Occipital lobe (tissue), 3 donors: ENCODE measurements at places on chromosomes 7 and 10.
A peak's percentile ranks its signal among the peaks of the same experiment; 100 is the strongest.

GRCh38 chr10:129784291-129784690 is 179.8 kb downstream of the EBF3 start:
- DNase-seq, result no peak

- no peak for DNase-seq
Observed at GRCh38 chr7:151886783-151887182, 9.9 kb upstream of the PRKAG2 start.

GRCh38 chr10:49350846-49351532 is 44.9 kb downstream of the DRGX start:
- no peak for DNase-seq

GRCh38 chr7:99428972-99429566 is 9.5 kb downstream of the PTCD1 start:
- no peak for DNase-seq

DNA sequence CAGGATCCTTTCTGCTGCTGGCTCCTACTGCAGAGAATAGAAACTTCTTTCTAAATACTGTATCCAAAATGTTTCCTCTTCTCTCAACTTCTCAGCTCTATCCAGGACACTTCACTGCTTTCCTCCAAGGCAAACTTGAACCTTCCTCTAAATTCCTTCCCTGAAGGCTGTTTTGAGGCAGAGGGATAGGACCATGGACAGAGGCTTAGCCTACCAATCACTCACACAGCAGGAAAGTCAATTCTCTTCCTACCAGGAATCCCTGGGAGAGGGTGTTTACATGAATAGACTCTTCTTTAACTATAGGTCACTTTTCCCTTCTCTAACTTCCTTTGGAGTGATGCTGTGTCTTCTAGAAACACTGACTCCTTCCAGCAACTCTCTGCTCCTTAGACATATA is 115.6 kb upstream of the MKLN1 start:
- no peak for DNase-seq

GRCh38 chr10:10817609-10818008 is 200.1 kb upstream of the CELF2 start:
- no peak for DNase-seq

DNA sequence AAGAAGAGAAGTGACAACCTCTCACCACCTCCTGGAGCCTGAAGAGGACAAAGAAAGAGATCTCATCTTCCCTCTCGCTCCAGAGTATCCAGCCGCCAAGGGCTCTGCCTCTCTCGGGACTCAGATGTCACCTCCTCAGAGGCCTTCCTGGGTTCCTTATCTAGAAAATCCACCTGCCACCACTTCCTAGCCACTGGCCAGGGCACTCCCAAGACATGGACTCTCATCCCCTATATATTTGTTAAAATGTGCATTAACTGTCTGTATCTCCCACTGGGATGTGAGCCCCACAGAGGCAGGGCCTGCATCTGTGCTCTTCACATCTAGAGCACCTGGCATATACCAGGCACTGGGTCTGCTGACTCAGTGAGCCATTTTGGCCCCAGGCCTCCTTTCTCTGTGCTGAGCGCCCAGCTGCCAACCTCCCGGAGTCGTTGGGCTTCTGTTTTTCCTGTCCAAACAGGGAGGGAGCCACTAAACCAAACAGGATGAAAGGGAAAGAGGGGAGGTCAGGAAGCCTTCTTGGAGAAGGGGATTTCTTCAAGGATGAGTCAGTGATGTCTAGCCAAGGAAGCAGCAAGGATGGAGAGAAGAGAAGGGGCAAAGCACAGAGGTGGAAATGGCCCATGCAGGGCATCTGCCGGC is 58.9 kb downstream of the KCNMA1 start:
- no peak for DNase-seq

- DNase-seq, result peak; percentile 20
Observed at GRCh38 chr10:6445671-6446316, 134.3 kb downstream of the PRKCQ start.

- no peak for DNase-seq
Observed at GRCh38 chr7:130957137-130957513, 223.1 kb upstream of the KLF14 start.

DNA sequence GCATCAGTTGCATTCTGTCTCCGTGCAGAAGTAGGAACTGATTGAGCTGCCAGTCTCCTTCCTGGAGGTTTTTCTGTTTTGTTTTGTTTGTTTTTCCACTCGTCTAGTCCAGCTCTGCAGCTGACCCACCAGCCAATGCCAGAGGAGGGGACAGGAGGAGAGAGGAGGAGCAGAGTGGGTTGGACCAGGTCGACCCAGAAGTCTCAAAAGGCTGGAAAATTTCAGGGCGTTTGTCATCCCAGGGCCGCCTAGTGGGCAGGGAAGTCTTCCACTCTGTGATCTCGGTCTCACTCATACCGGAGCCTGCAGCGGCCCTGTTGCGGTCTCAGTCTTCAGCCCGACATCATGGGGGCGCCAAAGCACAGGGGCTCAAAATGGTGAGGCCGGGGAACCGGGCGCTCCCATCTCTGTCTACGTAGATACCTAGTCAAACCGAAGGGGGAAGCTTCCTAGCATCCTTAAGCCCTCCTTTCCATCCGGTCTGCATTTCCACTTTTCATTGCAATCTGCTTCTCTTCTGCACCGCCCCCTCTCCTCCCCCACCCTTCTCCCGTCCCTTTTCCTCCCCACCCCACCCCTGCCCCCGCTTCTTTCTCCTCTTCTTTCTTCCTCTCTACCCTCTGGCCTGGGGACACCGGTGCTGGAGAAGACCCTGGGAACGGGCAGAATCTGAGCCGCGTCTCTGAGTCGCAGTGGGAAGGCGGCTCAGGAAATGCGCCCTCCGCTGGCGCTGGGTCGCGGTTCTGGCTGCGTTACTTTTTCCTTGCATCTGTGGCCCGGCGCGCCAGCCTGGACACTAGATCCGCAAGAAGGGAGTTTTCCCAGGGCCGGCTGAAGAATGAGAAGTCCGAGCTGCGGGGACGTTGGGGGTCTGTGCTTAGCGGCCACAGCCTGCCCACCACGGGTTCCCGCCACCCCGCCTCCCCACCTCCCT is 16.2 kb upstream of the PAX2 start:
- DNase-seq, result no peak

- no peak for DNase-seq
Observed at GRCh38 chr7:142626420-142627035, 122.7 kb upstream of the PRSS1 start.

DNA sequence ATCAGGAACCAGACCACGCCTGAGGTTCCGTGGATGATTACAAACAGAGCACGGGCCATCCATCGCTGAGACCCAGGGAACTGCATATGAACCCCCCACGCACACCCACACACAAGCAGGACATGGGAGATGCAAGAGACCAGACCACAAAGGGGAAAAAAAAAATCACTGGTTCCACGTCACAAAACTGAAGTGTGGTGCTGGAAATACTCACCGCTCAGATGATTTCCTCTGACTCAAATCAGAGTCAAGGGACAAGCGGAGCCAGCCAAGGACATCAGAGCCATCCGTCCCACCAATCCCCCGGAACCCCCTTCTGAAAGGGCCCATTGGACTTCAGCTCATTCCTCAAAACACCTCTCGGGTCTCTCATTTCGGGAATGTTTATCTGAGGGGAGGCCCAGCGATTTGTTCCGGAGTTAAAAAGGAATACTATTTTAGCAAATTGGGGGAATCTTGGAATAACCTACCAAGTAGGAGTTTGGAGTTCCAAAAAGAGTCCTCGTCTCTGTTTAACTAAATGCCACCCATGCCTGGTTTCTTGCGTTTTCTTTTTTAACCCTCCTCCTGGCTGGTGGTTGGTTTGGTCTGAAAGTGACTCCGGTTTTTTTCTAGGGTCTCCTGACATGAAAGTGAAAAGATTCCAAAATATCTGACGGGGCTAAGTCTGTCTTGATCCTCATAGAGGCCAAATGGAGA is 15.0 kb downstream of the SNX8 start:
- no peak for DNase-seq

DNA sequence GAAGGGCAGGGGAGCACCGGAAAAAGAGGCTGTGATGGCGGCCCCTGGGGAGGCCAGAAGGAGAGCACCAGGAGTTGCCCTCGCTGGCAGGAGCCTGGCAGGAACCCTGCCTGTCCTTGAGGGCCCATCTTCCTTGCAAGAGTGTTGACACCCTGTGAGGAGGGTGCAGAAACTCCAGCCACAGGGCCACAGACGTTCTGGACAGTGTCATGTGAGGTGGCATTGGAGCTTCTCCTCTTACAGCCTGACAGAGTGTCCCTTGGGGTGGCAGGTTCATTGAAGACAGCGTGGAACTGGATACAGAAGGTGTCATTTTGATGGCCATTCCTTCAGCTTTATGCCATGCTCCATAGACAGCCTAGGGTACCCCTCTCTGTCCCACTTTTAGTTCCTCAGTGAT is 54.2 kb downstream of the RBM20 start:
- no peak for DNase-seq

- DNase-seq, result no peak
Observed at GRCh38 chr10:10847387-10847786, 170.3 kb upstream of the CELF2 start.

GRCh38 chr7:22613496-22613895 is 113.5 kb upstream of the IL6 start:
- no peak for DNase-seq

- DNase-seq, result no peak
Observed at GRCh38 chr10:106780632-106781031, 383.9 kb downstream of the SORCS1 start.

DNA sequence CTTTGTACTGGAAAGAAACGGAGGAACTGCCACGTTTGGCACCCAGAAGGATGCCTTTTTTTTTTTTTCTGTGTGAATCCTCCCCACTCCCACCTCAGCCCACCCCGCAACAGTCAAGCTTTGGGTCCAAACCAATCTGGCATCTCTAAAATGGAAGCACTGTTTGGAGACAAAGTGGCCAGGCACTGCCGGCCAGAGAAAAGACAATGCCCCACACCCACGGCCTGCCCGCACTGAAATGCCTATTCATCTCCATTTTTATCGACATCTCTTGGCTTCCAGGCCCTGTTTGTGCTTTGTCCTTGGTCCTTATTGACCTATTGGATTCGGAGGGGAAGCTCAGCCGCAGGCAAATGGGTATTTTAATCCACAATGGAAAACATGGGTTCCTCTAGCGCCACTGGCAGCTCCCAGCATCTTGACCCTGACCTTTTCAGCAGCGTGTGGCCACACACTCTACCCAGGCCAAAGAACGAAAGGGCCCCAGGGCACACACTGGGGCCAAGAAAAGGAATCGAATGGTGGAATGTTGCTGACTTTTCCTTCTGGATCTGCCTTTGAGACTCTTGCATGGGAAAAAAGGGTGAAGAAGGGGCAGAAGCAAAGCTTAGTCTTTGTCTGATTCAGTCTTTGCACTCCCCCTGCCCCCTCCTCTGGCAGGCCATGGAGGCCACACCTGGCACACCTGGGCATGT is 162.6 kb upstream of the CDCA7L start:
- peak; percentile 78 for DNase-seq

- DNase-seq, result no peak
Observed at GRCh38 chr10:88849234-88849633, 2.4 kb downstream of the ANKRD22 start.

- DNase-seq, result no peak
Observed at GRCh38 chr7:45657136-45657889, 83.1 kb downstream of the ADCY1 start.

DNA sequence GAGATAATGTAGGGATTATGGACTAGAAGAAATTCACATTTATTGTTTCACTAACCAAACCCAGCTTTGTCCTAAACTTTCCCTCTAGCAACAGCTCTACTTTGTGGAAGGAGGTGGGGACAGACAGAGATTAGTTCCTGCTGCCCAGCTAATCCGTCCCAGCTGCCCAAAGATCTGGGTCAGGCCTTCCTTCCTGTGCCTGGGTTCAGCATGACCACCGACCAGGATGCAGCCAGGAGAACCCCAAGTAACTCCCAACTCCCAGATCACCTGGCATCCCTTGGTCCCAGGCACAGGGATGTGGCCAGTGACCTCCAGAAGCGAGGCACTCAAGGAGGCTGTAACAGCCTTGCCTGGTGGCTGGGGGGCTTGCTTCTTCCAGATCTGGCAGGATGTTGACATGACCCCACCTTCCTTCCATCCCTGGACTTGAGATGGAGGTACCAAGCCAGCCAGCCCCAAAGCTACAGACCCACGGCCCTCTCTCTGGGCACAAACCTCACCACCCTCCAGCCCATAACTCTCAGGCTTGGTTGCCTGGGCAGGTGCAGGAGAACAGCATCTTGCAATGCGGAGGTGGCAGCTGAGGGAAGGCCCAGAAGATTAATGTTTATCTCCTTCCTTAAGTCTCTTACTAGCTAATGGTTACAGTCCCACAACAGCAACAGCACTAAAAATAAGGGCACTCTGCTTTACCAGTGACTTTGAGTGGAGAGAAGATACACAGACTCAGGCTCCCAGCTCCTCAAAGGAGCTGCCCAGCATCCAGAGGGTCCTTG is 11.1 kb downstream of the CAMK2G start:
- no peak for DNase-seq

DNA sequence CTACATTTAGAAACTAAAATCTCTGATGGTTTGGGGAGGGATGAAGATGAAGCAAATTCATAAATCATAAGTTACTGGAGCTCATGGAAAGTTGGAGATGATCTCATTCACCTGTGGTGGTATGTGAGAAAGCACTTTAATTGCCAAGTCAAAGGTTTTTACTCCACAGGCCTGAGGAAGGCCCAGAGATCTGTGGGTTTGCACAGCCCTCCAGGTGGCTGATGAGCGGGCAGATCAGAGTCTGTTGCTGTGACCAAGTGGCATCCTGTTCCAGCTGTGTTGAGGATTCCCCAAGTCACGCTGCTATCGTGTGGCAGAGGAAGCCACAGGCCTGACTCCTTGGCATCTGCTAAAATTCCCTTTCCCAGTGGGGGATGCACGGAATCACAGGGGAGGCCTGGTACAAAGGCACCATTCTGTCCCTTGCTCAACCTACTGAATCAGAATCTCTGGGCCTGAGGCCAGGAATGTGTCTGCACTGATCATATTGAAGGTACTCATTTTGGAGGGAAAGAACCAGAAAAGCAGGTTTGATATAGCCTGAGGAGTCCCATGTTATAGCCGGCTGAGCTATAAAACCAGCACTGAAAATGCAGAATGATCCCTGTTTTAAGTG is 19.7 kb upstream of the DDC start:
- no peak for DNase-seq
